Stimulated activated CD8-positive, alpha-beta memory T cell treated with anti-CD3 and anti-CD28 coated beads, Interleukin-2, amount 100 ng/mL, for 48 hours (primary cell): ENCODE measurements at places on chromosomes 7 and 10.

GRCh38 chr7:82343716-82344115 is 99.9 kb downstream of the CACNA2D1 start:
- DNase-seq: no peak

GRCh38 chr7:93906267-93906666 is at the start of gene GNGT1:
TSS of gene GNGT1 (plus strand) at chr7:93906567. CDS start at chr7:93906747, 180 bp downstream.
- DNase-seq: no peak

- DNase-seq: no peak
These were observed 8.2 kb upstream of the CFAP69 start for GRCh38 chr7:90236721-90237289.

DNA sequence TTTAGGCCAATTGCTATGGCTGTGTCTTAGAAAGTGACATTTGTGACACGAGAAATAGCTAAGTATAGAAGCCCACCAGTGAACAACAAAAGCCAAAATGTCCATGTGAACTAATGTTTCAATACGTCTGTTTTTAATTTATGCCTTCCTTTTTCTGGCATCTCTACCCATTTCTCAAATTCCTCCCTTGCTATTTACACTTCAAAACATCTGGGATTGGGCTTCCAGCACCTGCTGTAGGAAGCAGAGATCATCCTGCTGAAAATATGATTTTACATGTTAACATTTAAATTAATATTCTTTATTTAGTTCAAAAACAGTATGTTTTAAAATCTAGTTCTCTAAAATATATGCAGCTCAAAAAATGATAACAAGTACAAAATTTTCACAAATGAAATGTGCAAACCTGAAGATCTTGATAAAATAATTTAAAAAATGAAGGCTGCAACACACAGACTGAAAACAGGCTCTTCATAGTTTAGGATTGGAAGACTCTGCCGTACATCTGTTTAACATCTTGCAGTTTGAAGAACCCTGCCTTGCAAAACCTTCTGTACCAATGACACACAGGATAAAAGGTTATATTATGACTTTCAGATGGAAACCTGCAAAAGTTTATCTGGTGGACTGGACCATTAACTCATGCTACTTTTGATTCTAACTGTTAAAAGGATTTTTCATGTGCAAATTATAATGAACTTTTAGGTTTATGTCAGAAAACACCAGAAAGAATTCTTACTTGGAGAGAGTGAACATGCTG is 408.4 kb downstream of the SUGCT start:
- DNase-seq: no peak

DNA sequence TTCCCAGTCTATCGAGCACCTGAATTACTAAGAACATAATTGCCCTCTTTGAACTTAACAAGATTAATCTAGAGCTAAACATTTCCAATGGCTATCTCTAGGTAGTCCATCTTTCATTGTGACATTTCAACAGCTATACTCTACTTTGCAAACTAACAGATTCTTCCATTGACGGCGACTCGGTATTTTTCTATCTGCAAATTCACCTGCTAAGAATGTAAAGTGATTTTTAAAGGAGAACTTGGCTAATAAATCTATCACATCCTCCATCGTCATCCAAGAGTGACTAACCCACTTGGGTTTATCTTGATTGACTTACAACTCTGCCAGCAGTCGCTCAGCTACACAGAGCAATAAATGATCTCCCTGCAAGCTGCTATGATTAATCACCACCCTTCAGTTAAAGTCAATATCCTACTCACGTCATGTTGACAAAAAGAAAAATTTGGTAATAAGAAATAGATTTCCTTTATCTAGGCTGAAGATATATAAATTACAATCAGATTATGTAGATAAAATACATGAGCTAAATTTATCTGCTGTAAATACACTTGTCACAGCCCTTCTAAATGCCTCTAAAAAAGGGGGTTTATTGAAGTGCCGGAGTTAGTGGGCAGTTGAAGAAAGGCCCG is 99.5 kb downstream of the SFMBT2 start:
- no peak for DNase-seq

GRCh38 chr10:122267849-122268737 is 3.0 kb upstream of the BTBD16 start:
- peak; percentile 40 for DNase-seq

DNA sequence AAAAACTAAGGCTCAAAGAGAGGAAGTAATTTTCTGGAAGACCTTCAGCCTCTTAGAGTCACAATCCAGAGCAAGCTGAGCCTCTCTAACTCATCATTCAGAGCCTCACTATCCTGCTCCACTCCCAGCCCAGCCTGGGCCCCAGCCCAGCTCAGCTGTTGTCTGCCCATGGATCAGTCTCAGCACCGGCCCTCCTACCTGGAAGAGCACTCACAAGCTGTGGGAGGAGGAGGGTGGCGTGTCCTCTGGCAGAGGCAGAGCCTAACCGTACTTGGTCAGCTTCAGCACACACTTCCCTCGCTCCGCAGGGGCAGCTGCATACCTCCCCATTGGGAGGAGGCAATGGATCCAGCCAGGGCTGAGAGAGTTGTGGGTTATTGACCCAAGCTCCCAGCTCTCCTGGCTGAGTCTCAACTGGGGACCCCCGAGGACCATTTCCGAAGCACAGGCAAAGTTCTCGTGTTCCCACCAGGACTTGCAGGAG is 66.7 kb upstream of the GPR26 start:
- no peak for DNase-seq

DNA sequence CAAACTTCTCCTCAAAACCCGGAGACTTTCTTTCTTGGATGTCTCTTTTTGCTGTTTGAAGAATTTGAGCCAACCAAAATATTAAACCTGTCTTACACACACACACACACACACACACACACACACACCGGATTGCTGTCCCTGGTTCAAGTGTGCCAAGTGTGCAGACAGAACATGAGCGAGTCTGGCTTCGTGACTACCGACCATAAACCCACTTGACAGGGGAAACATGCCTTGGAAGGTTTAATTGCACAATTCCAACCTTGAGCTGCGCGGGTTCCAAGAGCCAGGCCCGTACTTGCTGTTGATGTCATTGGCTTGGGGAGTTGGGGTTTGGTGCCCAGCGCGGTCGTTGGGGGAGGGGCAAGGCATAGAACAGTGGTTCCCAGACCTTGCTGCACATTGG is 1.7 kb downstream of the EGFR start:
- no peak for DNase-seq

DNA sequence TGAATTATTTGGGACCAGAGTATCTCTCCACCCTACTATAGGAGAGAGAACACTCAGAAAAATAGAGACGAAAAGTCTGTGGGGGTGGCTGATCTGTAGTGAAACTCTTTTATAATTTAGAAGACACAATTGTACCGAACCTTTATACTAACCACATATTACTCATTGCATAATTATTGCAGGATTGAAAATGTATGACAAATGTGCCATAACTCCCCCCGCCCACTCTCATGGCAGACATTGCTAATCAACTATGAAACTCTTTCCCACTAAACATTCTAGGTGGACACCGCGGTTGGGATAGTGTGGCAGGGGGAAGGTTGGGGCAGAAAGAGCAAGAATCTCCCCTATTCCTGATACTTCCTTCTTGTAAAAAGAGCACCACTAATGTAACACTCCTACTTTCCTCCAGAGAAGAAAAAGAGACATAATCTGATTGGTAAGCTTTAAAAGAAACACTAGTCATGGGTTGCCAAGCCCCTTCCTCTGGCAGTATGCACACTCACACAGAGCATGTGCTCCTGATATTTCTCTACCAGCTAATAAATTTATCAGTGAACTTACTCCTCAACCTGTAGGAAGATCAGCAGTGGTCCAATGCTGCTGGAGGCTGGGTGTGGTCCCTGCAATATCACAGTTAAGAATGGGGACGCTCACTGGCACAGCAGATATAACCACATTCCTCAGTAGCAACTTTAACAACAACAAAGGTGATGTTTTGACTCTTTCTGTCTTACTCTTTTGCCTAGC is 18.7 kb upstream of the ARID5B start:
- DNase-seq: peak; percentile 51

GRCh38 chr10:5611899-5612680 is 54.3 kb downstream of the ASB13 start:
- no peak for DNase-seq

DNA sequence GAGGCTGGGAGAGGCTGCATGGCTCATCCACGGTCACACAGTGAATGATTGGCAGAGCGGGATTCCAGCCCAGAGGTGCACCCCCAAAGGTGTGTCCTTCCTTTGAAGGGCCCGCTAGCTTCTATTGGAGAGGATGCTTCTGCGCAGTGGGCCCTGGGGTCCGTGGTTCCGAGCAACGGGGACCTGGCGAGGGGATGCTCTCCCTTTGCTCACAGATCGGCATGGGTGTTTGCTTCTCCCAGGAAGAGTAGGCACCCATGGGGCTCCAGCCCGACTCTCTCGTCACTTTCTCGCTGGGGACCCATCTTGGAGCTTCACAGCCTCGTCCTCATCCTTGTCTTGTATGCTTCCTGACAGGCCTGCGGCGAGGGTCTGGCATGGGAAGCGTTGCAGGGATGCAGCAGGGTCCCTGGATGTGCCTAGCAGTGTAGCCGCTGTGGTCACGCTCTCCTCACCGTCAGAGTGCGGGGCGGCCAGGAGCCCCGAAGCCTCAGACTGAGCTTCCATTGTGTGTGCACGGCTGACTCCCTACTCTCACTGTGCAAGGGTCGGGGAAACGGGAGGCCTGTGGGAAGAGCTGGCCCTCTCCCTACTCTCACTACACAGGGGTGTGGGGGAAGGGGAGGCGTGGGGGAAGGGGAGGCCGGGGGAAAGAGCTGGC is 538.5 kb upstream of the FOXK1 start:
- DNase-seq: no peak

- DNase-seq: no peak
These were observed 162.6 kb downstream of the UBE2H start for GRCh38 chr7:129790136-129790535.

DNA sequence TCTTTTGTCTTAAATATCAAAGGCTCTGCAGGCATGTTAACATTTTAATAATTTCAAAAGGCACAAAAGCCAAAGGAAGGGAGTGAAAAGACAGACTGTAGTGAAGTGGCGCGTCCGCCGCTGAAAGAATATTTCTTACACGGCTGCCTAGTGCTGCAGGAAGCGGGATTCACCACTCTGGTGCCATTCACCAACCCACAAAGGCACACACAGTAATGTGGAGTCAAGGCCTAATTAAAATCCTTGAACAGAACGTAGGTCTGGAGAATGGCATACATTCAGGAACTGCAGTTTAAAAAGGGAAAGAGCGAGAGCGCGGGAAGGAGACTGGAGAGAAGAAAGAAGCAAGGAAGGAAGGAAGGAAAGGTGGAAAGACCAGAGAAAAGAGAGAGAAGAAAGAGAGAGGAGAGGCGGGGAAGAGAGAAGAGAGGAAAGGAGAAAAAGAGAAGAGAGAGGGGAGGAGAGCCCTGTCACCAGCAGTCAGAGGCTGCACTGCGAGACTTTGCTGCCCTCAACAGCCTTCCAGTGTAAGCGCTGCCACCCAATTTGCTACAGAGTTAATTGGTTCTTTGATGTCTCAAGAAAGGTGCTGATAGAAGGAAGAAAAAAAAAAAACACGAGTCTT is 554.0 kb downstream of the MDFIC start:
- DNase-seq: no peak

DNA sequence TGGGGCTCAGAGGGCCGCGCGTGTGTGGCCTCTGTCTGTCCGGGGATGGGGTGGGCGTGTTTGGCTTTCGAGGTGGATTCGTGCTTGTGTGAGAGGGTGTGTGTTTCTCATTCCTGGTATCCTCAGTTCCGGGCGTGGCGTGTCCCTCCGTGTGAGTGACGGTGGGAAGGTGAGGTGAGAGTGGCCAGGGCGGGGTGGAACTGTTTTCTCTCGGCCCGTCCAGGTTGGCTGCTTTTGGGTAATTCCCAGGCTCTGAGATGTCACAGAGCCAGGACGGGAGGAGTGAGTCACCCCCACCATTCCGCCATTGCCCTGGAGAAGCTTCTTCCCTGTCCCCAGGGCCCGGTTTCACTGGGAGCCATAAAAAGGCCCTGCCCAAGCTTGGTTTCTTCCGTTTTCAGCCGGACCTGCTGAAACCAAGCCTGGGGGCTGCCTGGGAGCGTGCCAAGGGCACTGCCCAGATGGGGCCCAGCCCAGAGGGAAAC is 21.3 kb upstream of the CLDN4 start:
- DNase-seq: no peak

GRCh38 chr7:98779800-98780587 is 89.8 kb downstream of the TMEM130 start:
- DNase-seq: no peak

DNA sequence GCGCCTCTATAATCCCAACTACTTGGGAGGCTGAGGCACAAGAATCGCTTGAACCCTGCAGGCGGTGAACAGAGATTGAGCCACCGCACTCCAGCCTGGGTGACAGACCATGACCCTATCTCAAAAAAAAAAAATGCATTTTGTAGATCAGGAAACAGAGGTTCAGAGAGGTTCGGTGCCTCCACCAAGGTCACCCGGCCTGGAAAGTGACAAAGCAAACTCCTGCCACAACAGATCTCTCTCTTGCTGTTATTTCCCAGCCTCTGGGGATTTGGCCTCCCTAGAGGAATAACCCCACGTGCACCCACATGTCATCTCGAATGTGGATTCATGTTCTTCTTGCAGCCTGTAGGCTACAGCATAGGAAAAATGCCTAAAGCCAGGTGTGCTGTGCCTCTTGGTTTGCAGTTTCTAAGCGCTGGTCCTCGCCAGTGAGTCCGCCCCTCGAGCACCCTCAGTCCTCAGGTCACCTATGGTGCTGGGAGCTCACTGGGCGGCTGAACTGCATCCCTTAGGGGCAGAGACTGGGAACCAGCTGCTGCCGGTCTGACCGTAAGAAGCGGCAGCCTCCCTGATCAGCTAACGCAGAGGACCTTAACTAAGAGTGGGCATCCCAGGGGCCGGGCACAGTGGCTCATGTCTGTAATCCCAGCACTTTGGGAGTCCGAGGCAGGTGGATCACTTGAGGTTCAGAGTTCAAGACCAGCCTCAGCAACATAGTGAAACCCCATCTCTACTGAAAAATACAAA is 51.7 kb upstream of the SH2B2 start:
- no peak for DNase-seq

GRCh38 chr7:152568972-152569371 is 107.0 kb downstream of the XRCC2 start:
- no peak for DNase-seq

DNA sequence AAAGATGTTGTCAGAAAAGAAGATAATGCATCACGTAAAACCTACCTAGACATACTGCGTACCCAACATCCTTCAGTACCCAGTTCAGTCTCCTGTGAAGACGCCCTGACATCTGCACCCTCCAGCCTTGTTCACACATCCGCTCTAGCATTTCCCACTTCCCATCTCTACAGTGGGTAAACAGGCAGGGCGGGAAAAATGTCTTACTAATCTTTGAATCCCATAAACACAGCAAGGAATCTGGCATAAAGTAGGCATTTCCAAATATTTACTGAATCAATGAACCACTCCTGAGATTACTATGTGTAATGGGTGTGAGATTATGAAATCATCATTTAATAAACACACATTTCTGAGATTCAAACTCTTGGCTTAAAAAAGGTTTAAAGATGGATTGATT is 132.8 kb downstream of the GLI3 start:
- no peak for DNase-seq

DNA sequence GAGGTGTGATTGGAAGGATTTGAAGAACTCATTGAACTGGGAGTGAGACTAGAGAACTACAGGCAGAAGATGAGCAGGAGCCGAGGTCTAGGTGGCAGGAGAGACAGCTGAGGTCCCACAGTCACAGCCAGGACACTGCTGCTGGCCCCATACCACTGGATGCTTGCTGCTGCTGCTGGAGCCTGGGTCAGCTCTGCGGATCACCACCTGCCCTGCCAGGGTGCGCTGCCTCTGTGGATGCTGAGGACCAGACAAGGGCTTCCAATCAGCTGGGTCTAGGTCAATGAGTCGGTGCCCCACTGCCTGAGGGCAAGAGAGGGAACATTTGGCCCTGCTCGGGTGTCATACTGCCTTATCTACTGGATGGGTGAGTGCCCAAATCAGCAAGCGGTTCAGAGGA is 94.4 kb downstream of the FRMD4A start:
- no peak for DNase-seq

GRCh38 chr10:8282340-8282739 is 227.9 kb downstream of the GATA3 start:
- DNase-seq: no peak
